MV-4-11 (cell line): ENCODE measurements at places on chromosomes 3 and 15.
A peak's percentile ranks its signal among the peaks of the same experiment; 100 is the strongest.

- DNase-seq = peak; percentile 67
Observed at GRCh38 chr3:4814305-4814903, 164.8 kb upstream of the BHLHE40 start.

DNA sequence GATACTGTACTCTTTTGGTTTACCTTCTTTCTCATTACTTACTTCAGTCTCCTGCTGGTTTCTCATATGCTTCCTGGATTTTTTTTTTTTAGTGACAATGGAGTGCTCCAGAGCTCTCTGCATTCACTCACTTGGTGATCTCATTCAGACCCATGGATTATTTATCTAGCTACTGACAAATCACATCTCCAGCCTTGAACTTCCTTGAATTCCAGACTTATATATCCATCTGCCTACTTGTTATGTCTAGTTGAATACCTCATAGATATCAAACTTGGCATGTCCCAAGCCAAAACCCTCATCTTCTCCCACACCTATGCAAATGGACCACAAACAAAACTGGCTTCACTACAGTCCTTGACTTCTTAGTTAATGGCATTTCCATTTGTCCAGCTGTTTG is 234.7 kb upstream of the ZPLD1 start:
- no peak for DNase-seq

GRCh38 chr3:147410526-147411237 is 1.5 kb downstream of the ZIC1 start:
- peak; percentile 9 for DNase-seq

DNA sequence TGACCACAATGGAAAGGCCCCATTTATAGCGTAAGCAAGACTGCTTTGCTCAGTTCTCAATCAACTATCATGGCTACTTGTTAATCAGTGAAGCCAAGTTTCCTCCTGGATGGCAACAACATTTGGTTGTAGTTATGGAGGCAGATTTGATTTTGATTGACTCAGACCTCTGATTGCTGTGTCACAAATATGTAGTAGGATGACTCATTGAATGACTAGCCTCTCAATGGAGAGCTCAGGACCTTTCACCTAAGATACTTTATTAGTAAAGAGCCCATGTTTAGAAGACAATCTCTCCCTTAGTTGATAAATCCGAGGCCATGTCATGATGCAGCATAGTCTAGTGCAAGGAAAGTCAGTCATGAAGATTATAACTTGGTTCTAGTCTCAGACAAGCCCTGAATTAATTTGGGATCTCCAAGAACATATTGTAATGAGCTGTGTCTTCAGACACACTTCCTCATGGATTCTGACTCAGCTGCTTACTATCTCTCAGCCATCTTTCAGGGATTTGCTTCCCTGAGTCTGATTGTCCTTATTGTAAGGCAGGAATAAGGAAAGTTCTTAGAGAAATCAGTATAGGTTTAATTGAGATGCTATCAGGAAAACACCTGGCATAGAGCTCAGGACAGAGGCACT is 397.4 kb upstream of the TMCO5A start:
- DNase-seq = no peak

- DNase-seq = no peak
Observed at GRCh38 chr3:181618260-181618659, 93.5 kb upstream of the SOX2 start.

GRCh38 chr3:174387736-174388135 is 471.4 kb upstream of the NAALADL2 start:
- DNase-seq = no peak

DNA sequence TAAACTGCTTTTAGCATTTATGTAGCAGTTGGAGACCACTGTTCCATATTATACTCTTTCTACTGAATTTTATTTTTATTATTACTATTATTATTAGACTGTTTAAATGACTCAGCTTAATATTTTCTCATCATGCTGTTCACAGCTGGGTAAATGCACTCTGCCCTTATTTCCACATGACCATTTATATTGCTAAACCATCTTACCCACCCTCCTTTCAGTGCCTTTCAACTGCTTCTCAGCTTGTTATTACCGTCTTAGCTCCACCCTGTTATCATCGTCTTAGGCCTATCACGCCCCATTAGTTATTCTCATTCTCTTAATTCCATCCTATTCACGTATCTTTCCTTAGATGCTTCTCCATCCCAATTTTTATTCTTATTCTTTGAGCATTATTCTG is 212.6 kb downstream of the GAP43 start:
- no peak for DNase-seq

GRCh38 chr3:154818676-154819255 is 261.4 kb upstream of the MME start:
- no peak for DNase-seq

DNA sequence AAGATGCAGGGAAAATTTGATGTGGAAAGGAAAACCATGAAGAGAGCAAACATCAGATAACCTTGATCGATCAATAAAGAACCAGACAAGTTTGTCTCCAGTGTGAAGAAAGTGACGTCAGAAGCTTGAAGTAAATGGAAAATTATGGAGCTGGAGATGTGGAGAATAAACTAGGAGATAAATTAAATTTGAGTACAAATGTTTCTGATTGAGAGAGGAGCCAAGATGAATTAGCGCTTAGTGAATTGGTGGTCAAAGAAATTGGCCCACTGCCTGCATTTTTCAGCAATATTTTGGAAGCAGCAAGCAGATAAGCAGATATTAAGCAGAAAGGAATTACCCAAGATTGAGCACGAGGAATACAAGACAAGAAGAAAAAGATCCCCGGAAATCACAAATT is 567.3 kb upstream of the ZNF385D start:
- DNase-seq = no peak

DNA sequence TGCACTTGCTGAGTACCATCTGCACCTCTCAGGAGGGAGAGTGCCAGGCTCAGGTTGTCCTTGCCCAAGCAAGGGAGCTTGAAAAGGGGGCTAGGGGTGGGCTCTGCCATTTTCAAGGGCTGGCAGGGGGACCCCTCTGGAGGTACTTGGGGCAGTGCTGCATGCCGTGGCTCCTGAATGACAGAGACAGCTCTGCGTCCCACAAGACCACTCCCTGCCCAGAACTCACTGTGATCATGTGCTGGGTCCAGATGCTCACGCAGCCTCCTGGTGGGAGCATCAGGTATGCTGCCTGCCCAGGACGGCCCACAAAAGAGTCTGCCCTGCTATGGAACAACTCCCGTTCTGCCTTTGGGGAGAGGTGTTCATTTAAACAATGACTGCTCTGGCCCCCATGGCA is 165.2 kb downstream of the GOLGA6L4 start:
- no peak for DNase-seq

DNA sequence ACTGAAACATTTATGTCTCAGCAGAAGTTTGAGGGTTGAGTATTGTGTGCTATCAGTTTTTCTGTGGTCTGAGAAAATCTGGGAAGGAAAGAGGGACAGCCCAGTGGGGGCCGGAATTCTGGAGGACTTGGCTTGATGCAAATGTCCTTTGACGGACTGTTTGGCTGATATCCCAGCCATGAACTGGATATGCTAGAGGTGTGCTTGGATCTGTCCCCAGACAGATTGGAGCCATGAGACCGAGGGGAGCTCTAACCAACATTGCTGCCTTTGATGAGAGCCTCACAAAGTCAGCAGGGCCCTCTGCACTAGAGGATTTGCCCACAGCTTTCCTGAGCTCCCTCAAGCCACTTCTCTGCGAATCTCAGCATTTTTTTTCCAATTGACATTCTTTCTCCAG is 405.6 kb downstream of the NTRK3 start:
- no peak for DNase-seq

GRCh38 chr15:79811406-79812405 is 85.1 kb downstream of the MTHFS start:
- DNase-seq = no peak

DNA sequence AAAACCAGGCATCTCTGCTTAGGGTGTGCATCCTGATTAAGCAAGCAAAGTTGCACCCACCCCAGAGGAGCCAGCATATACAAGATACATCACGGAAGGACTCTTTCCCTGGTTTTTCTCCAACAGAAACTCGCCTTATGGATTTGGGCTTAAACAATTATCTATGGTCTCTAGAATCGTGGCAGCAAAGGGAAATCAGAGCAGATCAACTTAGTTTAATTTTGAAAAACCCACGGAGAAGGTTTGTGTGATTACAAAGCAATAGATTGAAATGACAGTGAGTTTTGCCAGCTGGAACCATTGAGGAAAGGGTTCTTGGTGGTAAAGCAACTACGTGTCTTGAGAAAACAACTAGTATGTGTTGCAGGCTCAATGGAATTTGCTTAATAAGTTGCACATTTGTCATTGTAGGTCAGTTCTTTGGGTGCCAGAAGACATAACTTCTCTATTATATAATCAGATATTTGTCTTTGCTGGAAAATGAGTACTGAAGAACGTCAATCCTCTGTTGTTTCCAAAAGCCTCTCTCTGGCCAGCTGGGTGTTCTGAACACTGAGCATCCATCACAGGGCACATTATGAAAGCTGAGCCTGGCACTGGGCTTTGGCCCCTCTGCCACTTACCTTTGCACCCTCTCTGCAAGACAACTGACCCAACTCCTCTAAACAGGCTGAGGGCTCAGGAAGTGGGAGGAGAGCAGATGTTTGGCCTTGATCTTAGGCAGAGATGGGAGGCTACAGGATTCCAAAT is 75.7 kb upstream of the FBN1 start:
- no peak for DNase-seq

- DNase-seq = no peak
Observed at GRCh38 chr3:186651678-186652215, 11.5 kb downstream of the FETUB start.

DNA sequence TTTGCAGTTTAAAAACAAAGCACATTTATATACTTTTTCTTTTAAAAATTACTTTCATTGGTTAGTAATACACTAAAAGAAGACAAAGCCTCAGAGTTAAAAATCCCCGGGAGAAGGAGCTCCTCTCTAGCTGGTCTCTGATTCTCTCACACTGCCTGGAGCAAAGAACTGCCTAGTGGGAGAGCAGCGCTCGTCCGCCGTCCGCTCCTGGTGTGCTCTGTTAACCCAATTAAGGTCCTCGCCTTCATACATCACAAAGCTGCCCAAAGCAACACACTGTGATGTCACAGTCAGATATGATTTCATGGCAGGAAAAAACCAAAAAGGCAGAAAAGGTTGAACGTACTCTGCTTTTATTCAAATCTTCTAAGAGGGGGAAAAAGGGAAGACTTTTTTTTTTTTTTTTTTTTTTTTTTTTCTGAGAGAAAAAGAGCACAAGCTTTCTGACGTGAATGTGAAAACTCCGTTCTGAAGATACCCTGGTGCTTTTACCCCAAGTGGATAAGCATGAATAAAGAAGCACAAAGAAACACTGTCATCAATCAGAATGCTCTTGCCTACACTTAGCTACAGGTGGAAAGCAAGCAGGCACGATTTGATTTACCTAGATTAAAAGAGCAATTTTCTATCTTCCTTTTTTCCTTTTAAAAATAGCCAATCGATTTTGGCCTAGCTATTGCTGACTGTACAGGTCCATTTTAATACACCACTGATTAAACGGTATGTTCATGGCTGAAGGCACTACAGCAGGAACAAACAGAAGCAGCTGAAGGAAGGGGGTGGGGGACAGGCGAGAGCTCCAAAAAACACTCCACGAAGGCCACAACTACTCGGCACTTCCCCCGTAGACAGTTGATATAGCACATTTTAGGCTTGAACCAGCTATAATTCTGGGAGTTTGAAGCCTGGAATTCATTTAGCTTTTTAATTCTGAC is 115.2 kb downstream of the TIGIT start:
- DNase-seq = no peak

DNA sequence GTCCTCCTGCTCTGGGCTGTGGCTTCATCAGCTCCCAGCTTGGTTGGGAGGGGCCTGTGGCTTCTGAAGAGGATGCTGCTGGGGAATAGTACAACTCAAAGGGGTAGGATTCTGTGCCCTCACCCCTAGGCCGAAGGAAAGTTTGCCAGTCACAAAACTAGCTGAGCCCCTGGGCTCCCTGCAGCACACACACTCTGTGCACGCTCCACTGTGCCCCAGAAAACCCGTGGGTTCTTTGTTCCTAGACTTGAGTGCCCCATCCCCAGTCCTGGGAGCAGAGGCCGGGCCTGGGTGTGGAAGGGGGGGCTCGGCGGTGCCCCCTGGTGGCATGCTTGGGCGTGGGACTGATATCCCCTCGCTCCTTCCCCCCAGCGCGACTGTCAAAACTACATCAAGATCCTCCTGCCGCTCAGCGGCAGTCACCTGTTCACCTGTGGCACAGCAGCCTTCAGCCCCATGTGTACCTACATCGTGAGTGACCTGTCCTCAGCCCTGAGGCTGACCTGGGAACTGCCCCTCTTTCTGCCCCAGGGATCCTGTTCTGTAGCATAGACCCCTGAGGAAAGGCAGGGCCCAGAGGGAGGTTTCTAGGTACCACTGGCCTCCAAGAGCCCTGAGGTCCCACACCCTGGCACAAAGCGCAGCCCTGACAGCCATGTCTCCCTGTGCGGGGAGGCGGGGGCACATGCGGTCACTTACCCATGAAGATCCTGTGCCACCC is 14.2 kb downstream of the CIB1 start:
- peak; percentile 25 for DNase-seq

GRCh38 chr3:63343674-63344073 is 65.6 kb downstream of the SYNPR start:
- peak; percentile 93 for DNase-seq

- peak; percentile 62 for DNase-seq
Observed at GRCh38 chr3:4898454-4899313, 80.6 kb upstream of the BHLHE40 start.

DNA sequence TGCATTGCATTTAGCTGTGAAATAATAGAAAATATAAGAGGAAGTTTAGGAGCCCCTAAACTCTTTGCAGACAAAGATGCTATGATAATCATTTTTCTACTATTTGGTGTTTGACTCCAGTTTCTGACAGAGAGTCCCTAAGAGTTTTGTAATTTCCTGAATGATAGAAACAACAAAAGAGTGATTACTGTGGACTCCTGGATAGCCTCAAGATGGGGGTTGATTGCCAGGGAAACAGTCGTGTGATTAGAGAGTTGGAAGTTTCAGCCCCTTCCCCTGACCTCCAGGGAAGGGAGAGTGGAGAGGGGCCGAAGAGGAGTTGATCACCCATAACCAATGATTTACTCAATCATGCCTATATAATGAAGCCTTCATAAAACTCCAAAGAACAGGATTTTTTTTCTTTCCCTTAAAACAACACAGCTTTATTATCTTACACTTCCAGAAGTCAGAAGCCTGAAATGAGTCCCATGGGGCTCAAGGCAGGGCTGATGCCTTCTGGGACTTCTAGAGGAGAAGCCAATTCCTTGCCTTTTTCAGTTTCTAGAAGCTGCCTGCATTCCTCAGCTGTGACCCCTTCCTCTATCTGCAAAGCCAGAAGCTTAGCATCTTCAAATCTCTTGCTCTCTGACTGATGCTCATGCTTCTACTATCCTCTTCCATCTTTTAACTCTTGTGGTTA is 292.3 kb upstream of the ZPLD1 start:
- no peak for DNase-seq

DNA sequence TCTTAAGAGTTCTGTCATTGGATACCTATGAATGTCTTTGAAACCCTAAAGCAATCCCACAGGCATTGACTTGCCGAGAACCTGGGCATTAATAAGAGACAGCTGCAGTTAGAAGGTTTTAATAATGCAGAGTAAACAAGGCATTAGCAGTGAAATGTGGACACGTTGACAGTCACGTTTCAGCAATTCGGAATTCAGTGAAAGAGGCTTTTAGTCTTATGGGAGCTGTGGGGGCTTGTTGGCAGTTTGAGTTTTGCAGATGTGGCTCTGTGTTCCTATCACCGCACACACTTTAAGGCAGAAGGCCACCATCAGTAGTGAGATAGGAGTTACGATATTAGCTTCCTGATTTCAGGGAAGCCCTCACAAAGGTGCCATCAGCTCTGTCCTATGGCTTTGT is 145.2 kb upstream of the NUDT16 start:
- DNase-seq = no peak

- no peak for DNase-seq
Observed at GRCh38 chr15:55897560-55898336, 95.7 kb downstream of the NEDD4 start.

- no peak for DNase-seq
Observed at GRCh38 chr3:65497846-65498245, 540.9 kb downstream of the MAGI1 start.
